Right ventricle myocardium inferior (tissue), 1 donor: ENCODE measurements at places on chromosomes 4 and X. TPM values are rescaled to one million over a fixed set of nuclear protein-coding genes. Genes with fewer than 3 reads are reported as not detected.

USP17L19 gene
- total RNA-seq = not detected

DDIT4L gene
- total RNA-seq = 0.43 TPM

NXF2 gene
- total RNA-seq = not detected

DNA sequence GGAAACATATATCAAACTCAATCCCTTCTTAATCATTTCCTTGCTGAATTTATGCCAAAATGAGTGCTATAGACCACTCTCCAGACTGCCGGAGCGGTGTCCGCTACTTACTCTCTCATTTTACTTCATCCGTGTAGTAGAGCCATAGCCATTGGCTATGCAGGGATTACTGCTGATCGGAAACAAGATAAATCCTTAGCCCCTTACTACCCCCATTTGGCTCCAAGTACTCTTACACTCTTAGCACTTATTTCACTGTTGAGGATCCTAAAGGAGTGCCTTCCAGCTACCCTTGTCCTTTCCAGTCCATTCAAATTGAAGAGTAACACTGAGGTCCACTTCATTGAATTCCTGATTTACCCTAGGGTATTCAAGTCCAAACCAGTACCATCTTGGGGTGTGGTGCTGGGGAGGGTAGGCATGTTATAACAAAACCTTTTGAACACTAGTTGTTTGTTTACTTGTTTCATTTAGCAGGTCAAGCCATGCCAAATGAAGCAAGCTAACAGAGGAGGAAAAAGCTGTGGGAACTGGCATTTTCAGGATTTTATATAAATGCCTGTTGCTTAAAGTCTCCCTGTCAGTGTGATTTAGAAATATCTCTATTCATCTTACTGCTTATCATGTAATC, 715.1 kb downstream of the FSTL5 start:
- DNase-seq = peak; percentile 41

- DNase-seq = no peak
Observed at GRCh38 chr4:14375816-14376215, 626.5 kb upstream of the CPEB2 start.

DNA sequence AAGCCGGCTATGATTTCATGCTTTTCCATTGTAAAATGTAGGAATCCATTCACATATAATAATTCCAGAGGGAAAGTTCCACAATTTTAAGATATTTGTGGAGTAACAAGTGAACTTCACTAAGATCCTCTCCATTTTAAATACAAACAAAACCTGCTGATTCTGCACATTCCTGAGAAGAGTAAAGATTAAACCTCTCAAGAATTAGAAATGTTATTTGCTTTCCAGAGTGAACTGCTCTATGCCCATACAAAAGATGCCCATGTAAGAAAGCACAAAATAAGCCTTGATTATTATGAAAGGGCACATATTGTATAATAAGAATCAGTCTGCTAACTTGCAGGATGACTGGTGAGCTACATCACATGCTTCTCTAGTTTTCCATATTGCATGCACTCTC, 241.5 kb downstream of the COX18 start:
- DNase-seq = no peak

DNA sequence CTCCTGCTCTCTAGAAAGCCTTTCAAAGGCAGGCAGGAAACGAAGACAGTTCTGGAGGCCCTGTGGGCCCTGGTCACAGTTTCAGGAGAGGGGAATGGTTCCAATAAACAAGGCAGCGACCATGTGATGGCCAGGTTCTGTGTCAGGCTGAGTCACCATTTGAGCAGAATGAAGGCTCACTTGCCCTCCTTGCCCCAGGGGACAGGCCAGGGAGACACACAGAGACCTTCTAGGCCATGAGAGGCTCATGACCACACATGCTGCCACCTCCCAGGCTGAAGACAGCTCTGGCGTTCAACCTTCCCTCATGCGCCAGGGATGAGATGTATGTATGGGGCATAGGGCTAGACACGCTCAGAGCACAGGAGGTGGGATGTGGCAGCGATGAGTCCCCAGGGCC, 22.9 kb upstream of the TRIM2 start:
- no peak for DNase-seq

GRCh38 chr4:42596918-42597317, 60.0 kb downstream of the ATP8A1 start:
- DNase-seq = no peak

RS1 gene
- total RNA-seq = not detected

- DNase-seq = no peak
Observed at GRCh38 chr4:82721819-82722423, 76.7 kb downstream of the SCD5 start.

MAMLD1 gene
- 1.8 TPM for total RNA-seq

CAPN6 gene
- total RNA-seq = 0.05 TPM

TSPAN7 gene
- 26.5 TPM for total RNA-seq

RGN gene
- total RNA-seq = 14.1 TPM

DNA sequence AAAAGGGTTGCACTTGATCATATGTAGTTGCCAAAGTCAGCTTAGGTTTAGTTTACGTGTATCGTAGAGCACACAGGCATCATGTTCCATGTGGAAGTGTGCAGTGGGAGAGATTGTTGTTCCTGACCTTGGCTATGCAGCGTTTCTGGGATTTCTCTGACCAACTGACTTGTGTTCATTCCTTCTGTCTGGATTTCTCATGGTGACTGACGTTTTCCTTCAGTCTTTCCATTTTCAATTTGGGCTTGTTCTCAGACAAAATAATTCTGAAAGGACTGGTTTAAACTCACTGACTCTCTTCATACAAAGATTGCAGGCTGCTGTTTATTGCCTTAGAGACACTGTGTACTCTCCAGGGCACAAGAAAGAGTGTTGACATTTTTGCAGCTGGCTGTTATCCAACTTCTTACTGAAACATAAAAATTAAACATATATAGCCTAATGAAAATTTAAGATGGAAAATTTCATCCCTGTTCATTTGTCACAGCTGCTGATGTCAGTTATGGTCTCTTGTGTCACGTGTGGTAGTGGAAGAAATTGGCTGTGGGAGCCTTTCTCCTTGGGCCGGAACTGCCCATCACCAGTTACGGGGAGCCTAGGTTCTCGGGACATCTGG, 95.4 kb downstream of the TNIP2 start:
- no peak for DNase-seq
